Endothelial cell (in vitro differentiated cells): ENCODE measurements at places on chromosomes 6 and 20.

DNA sequence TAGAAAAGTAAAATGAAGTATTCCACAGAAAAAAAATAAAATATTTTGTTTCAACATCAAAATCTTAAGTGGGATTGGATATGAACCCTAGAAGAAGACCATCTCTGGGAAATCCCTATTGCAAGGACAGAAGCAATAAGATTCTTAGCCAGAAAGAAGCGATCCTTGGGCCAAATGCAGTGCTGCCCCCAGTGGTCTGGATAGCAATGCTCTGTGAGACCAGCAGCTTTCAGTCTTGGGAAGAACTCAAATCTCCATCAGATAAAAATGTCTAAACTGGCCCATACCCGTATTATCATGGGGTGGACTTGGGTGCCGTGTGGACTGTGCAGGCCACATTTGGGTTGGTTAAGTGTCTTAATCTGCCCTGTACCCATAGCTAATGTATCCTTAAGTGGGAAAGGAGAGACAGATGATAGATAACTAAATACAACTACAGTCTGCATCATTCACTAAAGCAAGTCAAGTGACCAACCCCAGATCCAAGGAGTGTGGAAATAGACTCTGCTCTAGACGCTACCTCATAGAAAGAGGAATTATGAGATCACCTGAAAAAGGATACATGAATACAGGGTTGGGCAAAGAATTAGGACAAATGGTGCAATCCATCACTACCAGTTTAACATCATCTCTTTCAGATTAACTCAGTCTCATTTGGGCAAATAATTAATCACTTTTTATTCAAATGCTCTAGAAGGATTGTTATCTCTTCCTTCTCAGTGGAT, 38.9 kb upstream of the SNAP25 start:
- DNase-seq, result peak; percentile 8

- no peak for DNase-seq
These were observed 346.8 kb upstream of the CNR1 start for GRCh38 chr6:88512951-88513350.

GRCh38 chr6:114989279-114989964, 646.6 kb upstream of the HS3ST5 start:
- DNase-seq, result no peak

GRCh38 chr6:130008236-130008873, 10.0 kb upstream of the L3MBTL3 start:
- no peak for DNase-seq

DNA sequence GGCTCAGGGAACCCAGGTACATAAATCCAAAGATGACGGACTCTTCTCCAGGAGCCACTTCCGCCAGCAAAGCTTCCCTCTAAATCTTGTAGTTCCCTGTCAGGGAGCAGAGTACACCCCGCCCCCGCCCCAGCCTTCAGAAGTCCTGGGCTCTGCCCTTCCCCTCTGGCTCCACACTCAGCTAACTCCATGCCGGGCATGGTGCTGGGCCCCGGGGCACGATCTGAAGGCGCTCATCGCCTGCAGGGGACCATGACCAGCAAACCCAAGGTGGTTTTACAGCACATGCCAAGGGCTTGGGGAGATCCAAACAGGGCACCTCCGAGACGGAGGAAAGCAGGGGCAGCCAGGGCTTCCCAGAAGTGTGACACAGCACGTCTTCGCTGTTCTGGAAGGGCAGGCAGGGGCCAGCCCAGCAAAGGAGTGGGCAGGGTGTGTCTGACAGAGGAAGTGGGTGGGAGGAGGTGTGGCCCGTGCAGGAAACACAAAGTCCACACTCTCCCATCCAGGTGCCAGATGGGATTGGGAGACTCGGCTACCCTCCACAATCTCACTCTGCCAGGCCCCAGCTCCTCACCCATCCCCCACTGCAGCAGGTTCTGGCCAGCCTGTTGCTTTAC, 41.6 kb upstream of the SLC22A2 start:
- no peak for DNase-seq

DNA sequence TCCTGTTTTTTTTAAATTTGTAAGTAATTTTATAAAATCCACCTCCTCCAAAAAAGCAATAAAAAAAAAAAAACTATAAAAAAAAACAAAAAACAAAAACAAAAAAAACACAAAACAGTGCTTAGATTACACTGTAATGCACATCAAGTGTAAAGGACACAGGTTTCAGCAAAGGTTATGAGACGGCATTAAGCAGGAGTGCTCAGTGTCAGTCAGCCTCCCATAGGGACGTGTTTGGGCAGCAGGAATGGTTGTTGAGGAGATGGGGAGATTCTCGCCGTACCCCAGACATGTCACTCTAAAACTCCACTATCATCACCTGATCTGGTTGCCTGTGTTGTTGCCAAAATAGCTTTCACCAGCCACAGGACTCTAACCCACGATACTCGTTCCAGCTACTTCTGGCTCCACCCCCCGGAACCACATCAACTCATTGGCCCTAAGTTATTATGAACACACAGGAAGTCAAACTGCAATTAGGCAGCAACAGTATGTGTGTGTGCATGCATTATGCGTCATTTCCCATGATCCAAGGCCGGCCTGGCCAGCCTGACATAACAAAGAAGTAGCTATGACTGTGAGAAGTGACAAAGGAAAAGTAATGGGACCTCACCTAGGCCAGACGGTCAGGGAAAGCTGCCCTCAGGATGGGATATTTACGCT, 28.7 kb downstream of the ECT2L start:
- DNase-seq, result no peak

DNA sequence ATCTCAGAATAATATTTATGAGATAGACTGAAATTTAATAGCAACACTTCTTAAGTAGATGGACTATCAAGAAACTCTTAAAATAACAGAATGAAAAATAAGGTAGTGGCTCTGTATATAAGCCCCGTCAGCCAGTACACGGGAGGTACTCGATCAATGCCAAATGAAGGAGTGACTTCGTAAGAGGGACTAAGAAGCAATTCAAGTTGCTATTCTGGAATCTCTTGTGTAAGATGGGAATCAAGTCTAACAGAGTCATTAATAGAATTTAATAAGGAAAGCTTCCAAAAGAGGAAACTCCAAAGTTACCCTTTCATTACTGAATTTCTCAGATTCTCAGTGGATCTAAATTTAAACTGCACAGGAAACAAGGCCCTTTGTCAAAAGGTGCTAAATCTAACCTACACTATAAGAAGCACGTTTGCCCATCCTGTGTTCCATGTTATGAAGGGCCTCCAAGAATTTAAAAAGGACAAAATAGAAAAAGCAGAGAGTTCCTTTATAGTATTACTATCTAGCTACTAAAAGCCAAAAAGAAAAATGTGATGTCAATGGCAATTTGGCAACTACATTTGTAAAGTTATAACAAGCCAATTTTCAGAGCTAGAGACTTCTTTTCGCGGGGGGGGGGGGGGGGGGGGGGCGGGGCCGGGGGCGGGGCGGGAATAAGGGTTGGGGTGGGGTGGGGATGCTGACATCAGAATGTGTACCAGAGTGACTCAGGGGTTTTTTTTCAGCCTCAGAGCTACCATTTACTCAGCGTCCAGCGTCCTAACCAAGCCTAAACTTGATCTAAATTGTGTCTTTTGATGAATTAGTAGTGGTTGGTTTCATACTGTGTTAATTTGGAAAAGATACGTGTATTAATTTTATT, 200.6 kb downstream of the GMPR start:
- DNase-seq, result no peak
